ENCODE measurements at places on chromosomes 5 and 9.
A peak's percentile ranks its signal among the peaks of the same experiment; 100 is the strongest.

DNA sequence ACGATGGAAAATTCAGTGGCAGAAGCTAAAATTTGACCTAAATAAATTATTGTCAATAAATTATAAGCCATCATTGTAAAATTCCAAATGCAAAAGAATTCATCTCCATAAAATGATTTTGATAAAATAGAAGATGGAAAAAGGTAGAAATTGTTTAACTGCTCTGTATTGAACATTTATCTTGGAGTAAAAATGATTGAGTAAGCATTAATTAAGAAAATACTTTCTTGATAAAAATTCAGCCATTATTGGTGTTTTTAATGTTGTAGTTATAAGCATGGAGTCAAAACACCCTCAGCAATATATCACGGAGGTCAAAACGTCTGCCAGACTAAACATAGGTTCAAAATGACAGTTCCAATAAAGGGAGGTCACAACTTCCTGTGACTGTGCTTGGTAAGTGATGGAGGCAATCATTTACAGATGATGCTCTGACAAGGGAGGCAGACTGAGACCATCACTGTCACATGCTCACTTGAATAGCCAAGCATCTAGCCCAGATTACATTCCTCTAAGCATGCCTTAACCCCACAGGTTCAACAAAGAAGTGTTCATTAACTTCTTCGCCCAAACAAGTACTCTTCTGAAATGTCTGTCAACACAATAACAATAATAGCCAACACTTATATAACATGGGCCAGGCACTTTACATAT is 69.5 kb downstream of the SH3TC2 start:
- DNase-seq: no peak

GRCh38 chr5:57175551-57176309 is 1.9 kb downstream of the GPBP1 start:
- no peak for DNase-seq

DNA sequence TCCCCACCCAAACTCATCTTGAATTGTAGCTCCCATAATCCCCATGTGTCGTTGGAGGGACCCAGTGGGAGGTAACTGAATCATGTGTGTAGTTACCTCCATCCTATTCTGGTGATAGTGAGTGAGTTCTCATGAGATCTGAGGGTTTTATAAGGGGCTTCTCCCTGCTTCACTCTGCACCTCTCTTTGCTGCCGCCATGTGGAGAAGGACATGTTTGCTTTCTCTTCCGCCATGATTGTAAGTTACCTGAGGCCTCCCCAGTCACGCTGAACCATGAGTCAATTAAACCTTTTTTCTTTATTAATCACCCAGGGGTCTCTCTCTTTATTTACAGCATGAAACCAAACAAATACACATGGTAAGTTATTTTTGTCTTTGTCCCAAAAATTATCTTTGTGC is 726.1 kb downstream of the CDH18 start:
- no peak for DNase-seq

DNA sequence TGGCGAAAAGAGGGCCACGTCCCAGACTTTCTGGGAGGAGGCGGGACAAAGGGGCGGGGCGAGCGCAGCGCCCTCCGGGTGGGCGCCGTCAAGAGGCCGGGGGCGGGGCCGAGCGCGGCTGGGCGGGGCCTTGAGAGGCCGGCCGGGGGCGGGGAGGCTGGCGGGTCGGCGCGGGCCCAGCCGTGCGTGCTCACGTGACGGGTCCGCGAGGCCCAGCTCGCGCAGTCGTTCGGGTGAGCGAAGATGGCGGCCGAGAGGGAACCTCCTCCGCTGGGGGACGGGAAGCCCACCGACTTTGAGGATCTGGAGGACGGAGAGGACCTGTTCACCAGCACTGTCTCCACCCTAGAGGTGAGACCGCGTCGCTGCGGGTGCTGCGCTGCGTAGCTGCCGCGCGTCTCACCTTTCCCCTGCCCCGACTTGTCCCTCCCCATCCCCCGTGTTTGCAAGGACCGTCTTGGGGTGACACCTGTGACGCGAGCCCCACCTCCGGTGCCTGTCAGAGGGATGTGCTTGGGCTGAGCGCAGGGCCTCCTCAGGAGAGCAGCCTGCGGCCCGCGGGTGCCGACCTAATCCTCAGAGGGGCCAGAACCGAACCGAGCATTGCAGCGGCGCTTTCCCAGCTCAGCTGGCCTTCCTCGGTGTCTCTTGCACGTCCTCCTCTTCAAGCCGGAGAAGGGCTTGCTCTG is at the start of gene SNX2:
Gene SNX2, plus strand, starts transcription at position 220 of the 689 bp plus-strand sequence. Its CDS starts 24 bp downstream, at position 244.
- peak; percentile 95 for DNase-seq

DNA sequence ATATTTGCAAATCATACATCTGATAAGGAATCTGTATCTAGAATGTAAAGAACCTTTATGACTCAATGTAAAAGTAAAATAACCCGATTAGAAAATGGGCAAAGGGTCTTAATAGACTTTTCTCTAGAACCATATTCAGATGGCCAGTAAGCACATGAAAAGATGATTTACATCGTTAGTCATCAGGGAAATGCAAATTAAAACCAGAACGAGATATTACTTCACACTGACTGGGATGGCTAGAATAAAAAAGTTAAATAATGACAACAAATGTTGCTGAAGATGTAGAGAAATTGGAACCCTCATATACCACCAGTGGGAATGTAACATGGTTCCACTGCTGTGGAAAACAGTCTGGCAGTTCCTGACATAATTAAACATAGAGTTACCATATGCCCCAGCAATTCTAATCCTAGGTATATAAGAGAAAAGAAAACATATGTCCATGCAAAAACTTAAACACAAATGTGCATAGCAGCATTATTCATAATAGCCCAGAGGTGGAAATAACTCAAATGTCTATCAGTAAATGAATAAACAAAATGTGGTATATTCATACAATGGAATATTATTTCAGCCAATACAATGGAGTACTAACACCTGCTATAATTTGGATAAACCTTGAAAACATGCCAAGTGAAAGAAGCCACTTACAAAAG is 100.4 kb upstream of the MAMDC2 start:
- DNase-seq: no peak

DNA sequence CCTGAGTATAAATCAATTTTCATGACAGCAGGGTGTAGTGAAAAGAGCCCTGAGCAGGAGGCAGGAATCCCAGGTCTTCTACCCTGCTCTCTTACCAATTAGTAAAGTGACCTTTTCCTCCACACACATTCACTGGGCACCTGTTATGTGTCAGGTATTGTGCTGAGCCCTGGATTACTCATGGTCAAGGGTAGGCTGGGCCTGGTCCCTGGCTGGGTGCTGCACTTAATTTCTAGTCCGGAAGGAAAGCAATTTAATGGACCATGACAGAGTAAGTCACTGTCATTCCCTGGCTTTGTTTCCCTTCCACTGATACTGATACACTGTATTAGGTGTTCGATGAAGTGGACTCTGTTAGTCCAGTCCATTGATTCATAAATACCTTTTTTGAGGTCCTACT is 29.1 kb upstream of the BRINP1 start:
- no peak for DNase-seq

DNA sequence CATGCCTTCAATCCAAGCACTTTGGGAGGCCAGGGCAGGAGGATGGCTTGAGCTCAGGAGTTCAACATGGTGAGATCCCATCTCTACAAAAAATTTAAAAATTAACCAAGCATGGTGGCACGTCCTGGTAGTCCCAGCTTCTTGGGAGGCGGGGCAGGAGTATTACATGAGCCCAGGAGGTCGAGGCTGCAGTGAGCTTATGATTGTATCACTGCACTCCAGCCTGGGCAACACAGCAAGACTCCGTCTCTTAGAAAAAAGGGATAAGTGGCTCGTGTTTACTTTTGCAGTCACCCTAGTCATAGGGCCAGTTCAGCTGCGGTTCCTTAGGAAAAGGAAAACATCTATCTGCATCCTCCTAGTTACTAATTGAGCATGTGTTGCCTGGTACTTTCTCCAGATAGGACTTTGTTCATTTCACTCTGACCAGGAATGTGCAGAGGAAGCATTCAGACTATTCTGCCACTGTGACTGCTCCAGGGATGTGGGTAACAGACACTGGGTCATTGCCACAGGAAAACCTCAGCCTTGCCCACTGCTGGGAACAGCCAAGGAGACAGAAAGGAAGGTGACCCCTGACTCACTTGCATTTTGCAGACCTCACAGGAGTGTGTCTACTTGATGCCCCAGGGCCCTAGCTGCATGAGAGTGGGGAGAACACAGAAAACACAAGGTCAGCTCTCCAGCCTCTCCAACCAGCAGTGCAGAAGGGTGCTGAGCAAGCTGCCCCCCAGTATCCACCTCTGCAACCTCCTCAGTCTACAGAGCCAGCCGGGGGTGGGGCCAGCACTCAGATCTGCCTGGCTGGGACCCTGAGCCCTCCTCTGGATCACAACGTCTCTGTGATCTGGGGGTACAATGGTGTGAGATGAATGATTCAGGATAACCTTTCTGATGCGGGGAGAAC is 33.9 kb upstream of the ALDH1B1 start:
- DNase-seq: no peak

GRCh38 chr5:138942861-138943260 is 67.7 kb upstream of the LRRTM2 start:
- no peak for DNase-seq

- DNase-seq: no peak
These were observed 57.3 kb downstream of the CMYA5 start for GRCh38 chr5:79746642-79747569.

DNA sequence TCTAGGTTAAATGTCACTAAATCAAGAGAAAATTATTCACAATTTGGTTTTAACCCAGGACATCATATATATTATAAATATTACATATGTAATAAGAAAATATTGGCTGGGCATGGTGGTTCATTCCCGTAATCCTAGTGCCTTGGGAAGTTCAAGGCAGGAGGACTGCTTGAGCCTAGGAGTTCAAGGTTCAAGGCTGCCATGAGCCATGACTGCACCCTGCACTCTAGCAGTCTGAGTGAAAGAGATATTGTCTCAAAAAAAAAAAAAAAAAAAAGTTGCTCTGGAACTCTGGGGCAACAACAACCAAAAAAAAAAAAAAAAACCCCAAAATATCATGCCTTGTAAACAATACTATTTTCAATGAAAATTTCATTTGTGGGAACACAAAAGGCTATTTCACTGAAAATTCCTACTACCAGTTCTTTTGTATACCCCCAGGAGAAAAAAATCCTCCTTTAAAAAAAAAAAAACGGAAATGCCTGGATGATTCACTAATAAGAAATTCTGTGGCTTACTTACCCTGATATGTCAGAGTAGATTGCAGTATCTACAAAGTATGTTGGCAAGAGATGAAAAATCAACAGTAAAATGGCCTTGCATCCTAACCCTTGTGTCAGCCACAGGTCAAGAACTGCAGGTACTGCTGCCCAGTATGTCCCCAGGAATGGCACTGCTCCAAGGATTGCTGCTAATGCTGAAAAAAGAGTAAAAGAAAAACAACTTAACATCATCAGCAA is 22.6 kb upstream of the CTNNAL1 start:
- DNase-seq: no peak

- no peak for DNase-seq
These were observed 215.2 kb upstream of the PTGER4 start for GRCh38 chr5:40464511-40464910.

DNA sequence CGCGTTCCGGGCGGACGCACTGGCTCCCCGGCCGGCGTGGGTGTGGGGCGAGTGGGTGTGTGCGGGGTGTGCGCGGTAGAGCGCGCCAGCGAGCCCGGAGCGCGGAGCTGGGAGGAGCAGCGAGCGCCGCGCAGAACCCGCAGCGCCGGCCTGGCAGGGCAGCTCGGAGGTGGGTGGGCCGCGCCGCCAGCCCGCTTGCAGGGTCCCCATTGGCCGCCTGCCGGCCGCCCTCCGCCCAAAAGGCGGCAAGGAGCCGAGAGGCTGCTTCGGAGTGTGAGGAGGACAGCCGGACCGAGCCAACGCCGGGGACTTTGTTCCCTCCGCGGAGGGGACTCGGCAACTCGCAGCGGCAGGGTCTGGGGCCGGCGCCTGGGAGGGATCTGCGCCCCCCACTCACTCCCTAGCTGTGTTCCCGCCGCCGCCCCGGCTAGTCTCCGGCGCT is at the start of gene DAPK1:
Gene DAPK1, plus strand, starts transcription at position 264 of the 442 bp plus-strand sequence. CDS start 1,211 bp downstream, outside the sequence.
- DNase-seq: peak; percentile 72

GRCh38 chr9:91420501-91421127 is 3.0 kb downstream of the NFIL3 start:
- no peak for DNase-seq

- DNase-seq: no peak
These were observed 261.3 kb downstream of the PIK3R1 start for GRCh38 chr5:68476854-68477253.

DNA sequence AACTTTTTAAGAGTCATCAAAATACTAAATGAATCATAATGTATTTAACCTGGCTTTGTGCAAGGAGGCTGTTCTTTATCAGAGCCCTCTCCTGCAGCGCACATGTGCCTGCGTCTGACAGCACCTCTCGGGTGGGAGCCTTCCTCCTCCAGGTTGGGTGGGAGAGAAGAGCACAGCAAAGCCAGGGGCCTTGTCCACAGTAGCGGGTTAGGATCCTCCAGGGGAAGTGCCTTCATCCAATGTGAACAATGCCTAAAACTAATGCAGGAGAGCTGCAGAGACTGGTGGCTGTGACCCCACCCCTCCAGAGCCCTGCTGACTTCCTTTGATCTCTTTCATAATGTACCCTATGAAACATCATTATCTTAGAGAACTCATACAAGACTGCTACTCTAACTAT is 10.2 kb downstream of the UBE2QL1 start:
- DNase-seq: no peak

- DNase-seq: no peak
These were observed 128.3 kb downstream of the GPBP1 start for GRCh38 chr5:57302164-57302563.

GRCh38 chr9:76643399-76644117 is 120.7 kb upstream of the PCA3 start:
- no peak for DNase-seq

DNA sequence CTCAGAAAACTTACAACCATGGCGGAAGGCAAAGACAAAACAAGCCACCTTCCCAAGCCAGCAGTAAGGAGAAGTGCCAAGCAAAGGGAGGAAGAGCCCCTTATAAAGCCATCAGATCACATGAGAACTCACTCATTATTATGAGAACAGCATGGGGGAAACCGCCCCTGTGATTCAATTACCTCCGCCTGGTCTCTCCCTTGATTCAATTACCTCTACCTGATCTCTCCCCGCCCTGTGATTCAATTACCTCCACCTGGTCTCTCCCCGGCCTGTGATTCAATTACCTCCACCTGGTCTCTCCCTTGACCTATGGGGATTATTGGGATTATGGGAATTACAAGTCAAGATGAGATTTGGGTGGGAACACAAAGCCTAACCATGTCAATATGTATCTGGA is 467.3 kb upstream of the FTMT start:
- DNase-seq: no peak

- no peak for DNase-seq
These were observed 186.6 kb downstream of the ATP10B start for GRCh38 chr5:160665460-160665859.

- peak; percentile 62 for DNase-seq
These were observed 194.6 kb downstream of the AOPEP start for GRCh38 chr9:94921092-94921471.

DNA sequence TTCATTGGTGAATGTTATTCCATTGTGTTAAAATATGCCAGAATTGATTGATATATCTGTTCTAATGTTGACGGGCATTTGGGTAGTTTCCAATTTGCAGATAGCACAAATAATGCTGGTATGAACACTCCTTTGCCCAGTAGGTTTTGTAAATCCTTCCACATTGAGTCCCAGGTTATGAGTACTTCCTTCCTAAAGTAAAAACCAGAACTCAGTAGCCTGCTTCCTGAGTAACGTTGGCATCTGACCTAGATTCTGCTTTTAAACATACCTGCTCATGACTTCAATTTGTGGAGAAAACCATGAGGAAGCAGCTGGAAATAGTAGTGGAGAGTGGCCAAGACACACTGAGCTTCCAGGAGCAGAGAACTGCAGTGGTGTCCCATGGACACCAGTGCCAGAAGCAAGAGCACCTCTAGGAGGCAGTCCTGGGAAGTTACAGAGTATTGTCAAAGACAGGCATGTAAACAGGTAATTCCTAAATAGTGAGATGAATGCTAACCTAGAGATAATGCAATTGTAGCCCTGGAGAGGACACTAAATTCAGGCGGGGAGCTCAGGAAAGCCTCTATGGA is 24.3 kb upstream of the RASGRF2 start:
- DNase-seq: no peak

All from right hindlimb (tissue), 1 donor.